Foreskin keratinocyte (primary cell): ENCODE measurements at places on chromosomes 12 and 14. TPM values are rescaled to one million over a fixed set of nuclear protein-coding genes. Genes with fewer than 3 reads are reported as not detected.
A peak's percentile ranks its signal among the peaks of the same experiment; 100 is the strongest.

- no peak for DNase-seq
Observed at GRCh38 chr12:90896821-90897220, 58.2 kb downstream of the CCER1 start.

DNA sequence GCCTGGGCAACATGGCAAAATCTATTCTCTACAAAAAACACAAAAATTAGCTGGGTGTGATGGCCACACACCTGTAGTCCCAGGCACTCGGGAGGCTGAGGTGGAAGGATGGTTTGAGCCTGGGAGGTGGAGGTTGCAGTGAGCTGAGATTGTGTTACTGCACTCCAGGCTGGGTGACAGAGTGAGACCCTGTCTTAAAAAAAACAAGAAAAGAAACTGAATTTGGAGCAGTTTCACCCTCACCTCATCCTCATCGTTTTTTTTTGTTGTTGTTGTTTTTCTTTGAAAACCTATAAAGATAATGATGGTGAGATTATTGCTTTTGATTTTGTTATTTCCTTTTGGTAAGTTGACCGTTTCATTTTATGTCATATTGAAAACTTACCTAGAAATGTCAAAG lies 60.7 kb downstream of the SLC38A6 start:
- no peak for DNase-seq

GRCh38 chr14:83478741-83479140 lies 1945.1 kb upstream of the SEL1L start:
- DNase-seq, result no peak

- DNase-seq, result peak; percentile 2
Observed at GRCh38 chr14:74793506-74794155, 30.5 kb downstream of the YLPM1 start.

DNA sequence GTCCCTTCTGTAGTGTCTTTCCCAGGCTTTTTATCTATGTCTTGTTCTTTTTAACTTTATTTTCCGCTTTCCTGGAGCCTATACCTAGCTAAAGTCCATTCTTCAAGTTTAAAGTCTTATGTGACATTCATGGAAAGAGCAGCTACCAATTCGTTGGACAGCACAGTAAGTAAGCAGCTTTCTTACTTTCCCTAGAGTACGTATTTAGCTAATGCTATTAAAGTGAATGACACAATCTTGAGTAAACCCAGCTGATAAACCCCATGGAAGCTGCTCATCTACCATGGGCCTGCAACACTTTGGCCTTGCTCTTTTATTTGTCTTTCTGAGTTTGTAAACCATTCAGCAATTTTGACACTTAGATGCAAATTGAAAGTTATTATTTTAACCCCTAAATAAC lies 30.0 kb downstream of the ALX1 start:
- no peak for DNase-seq

- DNase-seq, result no peak
Observed at GRCh38 chr14:72883961-72884360, 9.9 kb downstream of the DPF3 start.

DNA sequence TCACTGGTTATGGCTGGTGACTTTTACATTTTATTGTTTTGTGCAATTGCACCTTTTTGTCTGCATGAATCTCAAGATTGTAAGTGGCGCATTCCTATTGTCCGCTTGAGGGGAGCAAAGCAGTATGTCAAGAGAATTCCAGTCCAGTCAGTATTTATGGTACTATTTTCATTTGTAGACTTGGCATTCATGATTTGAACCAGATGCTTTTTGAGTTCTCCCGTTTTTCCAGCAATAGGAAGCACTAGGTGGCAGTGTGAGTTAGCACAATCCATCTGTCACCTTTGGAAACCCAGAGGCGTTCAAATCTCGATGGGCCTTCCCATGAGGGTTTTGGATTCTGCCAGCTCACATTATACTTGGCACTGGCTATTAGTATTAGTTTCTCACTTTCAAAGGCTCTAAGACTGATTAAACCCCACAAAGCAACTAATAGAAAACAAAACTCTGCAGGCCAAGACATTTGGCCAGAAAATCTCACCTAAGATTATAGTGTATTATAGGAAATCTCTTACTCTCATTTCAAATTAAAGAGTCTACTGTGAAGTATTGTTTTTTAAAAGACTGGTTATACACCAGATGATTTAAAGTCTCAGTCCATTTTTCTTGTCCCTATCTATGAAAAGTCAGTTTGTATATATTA lies 2.2 kb downstream of the DACT1 start:
- peak; percentile 56 for DNase-seq

GRCh38 chr12:123102366-123102765 lies 48.5 kb downstream of the PITPNM2 start:
- no peak for DNase-seq

DNA sequence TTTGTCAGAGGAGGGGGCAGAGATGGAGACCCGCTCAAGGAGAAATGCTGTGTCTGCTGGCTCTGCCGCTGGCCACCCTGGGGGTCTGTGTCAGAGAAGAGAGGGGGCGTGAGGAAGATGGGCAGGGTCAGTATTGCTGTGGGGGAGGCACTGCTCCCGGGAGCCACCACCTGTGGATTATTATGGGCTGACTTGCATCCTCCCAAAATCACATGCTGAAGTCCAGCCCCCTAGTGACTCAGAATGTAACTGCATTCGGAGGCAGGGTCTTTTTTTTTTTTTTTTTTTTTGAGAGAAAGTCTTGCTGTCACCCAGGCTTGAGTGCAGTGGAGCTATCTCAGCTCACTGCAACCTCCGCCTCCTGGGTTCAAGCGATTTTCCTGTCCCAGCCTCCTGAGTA lies 12.3 kb downstream of the ABCD4 start:
- DNase-seq, result no peak

- DNase-seq, result no peak
Observed at GRCh38 chr12:46787496-46788055, 38.2 kb downstream of the SLC38A4 start.

DNA sequence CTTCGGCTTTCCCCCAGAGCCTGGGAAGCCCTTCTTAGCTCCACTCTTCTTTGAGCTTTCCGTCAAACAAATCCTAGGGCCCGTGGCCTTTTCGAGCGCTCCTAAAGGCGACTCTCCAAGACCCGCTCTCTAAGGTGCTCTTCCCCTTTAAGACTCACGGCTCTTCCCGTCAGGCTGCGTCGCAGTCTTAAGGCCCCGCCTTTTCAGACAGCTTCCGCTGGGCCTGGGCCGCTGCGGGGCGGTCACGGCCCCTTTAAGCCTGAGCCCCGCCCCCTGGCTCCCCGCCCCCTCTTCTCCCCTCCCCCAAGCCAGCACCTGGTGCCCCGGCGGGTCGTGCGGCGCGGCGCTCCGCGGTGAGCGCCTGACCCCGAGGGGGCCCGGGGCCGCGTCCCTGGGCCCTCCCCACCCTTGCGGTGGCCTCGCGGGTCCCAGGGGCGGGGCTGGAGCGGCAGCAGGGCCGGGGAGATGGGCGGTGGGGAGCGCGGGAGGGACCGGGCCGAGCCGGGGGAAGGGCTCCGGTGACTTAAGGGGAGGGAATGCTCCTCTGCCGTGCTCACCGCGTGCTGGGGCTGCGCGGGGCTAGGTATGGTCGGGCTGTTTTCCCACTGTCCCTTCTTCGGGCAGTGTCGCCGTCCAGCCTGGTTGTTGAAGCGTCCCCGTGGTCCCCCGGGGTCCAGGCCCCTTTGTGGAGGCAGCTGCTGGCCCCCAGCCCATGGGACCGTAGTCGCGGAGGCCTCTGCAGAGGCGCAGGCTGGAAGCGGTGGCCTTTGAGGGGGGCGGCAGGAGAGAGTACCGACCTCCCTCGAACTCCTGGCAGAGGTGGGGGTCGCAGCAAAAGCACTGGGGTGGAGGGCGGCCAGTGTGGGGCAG lies at the start of gene PEX5:
Gene PEX5 (plus strand): TSS at position 289 of the 870 bp plus-strand sequence. CDS start 692 bp downstream, outside the sequence.
- DNase-seq, result peak; percentile 74

DNA sequence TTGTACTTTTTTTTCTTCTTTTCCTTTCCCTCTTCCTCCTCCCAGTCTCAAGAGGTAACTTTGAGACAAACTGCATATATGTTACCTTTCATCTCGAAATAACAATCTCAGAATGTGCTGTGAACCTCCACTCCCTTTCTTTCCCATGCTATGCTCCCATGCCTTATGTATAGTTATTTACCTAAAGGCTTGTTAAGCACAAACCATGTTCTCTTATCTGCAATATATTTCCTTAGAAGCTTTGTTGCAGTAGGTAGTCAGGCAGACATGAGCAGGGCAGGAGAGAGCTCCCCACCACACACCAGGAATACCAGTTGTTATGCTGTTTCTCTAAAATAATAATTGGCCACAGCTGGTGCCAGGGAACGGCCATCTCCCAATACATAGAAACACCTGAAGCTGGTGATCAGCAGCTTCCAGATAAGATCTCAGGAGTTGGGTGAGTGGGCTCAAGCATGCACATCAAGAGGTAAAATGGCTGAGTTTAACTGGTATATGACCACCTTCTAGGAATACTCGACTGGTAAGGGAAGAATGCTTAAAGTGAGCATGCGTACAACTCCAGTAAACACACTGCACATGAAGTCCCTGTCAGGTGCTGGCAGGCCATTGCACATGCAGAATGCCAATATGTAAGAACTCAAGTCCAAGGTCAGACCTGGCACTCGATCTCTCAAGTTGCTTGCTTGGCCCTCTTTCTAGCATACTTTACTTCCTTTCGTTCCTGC lies 14.8 kb upstream of the DHRS2 start:
- no peak for DNase-seq

- peak; percentile 10 for DNase-seq
Observed at GRCh38 chr14:47619392-47619791, 56.0 kb downstream of the MDGA2 start.

DNA sequence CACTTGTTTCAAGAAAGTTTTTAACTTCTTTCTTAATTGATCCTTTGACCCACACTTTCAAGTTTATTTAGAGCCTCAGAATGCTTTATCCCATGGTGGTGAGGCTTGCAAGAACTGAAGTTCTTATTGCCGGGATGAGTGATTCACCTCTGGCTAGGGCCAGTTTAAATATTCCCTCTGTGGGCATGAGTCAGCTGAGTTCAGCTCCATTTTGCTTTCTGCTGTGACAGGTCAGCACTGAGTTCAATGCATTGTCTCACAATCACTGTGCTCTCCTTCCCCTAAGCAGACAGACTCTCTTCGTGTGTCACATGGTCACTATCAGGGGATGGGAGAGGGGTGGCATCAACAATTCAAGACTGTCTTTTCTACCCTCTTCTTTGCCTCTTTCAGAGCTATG lies 514.6 kb upstream of the FBXO33 start:
- peak; percentile 2 for DNase-seq

DNA sequence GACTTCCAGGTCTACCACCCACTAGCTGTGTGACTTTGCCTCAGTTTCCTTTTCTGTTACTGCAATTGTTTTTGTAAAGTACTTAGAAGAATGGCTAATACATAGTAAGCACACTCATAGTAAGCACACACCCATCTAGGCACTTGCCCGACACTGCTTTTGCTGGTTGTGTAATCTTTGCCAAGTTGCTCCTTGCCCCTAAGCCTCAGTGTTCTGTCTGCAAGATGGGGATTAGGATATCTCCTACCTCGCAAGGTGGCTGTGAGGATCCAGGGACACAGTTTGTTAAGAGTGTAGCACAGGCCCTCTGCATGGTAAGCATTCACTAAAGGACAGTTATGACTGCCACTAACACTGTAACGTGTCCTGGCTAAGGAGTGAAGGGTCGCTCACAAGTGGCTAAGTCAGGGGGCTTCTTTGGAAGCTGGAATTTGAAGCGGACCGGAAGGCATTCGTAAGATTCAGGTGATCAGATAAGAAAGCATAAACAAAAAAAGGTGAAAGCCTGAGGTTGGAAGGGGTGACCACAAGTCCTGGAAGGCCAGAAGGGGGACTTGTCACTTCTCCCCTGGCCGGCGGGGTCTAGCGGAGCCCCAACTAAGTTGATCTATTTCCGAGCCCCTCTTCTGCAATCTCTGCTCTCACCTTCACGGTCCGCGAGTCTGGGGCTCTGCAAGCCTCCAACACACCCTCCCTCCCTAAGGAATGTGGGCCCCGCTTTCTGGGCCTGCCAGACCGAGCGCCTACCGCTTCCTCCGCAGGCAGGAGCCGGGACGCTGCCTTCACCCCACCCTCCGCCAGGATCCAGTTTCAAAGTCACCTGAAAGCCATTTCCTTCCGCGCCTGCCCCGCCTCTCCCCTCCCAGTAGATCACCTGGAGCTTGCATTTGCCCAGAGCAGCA lies 1.5 kb upstream of the PLEKHG3 start:
- peak; percentile 76 for DNase-seq

DNA sequence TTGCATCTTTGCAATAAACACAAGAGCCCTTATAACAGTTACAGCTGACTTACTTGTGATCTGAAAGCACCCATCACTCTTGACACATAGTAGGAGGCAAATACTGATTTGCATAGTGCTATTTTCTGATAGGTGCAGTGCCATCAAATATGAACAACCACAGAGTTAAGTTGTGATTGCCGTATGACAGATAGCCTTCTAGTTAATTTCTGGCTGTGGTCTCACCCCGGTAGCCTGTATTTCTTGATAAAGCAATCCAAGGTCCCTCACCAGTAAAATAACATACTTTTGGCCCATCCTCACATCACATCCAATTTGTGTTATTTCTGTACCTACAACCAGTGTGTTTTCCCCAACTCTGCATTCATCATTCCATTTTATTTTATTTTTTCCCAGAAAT lies 23.3 kb upstream of the STYK1 start:
- DNase-seq, result no peak

GRCh38 chr14:75543786-75544185 lies 21.5 kb downstream of the BATF start:
- no peak for DNase-seq

GRCh38 chr12:3775385-3776035 lies 22.6 kb upstream of the CRACR2A start:
- DNase-seq, result no peak

DNA sequence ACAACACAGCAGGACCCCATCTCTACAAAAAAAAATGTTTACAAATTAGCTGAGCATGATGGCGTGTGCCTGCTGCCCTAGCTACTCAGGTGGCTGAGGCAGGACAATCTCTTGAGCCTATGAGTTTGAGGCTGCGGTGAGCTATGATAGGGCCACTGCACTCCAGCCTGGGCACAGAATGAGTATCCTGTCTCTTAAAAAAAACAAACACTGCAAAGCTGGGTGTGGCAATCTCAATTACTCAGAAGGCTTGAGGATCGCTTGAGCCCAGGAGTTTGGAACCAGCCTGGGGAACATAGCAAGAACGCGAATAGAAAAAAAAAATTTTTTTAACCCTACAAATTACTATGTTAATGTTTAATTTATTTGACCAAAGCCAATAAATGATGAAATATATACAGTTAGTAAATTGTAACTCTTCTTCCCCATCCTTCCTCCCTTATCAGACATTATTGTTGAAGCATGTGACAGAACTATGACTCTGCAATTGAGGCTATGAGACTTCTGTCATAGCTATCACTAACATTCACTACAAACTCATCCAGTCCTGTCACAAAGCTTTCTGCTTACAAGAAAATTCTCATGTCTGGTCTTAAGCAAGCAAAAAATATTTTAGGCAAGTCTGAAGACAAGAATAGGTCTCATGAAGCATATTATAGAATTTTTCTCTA lies 9.8 kb downstream of the BTBD7 start:
- DNase-seq, result no peak

The RNASE1 gene
- not detected in 2 replicates for polyA plus RNA-seq

The RERG gene
- 0.03 TPM in 1 of 2 replicates, not detected in the other for polyA plus RNA-seq

The LHX5 gene
- polyA plus RNA-seq, result 0.10 and 0.31 TPM in 2 replicates

The MSRB3 gene
- polyA plus RNA-seq, result 8.6 and 9.4 TPM in 2 replicates

The PDZRN4 gene
- polyA plus RNA-seq, result not detected in 2 replicates

The DIO3 gene
- not detected in 2 replicates for polyA plus RNA-seq

The SLC39A5 gene
- polyA plus RNA-seq, result 0.10 TPM in 1 of 2 replicates, not detected in the other

The PUS7L gene
- 1.8 and 2.2 TPM in 2 replicates for polyA plus RNA-seq

The HCAR1 gene
- polyA plus RNA-seq, result 0.01 TPM in 1 of 2 replicates, not detected in the other

The RNF212B gene
- polyA plus RNA-seq, result 0.04 and 0.17 TPM in 2 replicates

The TAS2R50 gene
- not detected in 2 replicates for polyA plus RNA-seq

The CLEC1B gene
- not detected in 2 replicates for polyA plus RNA-seq

The SIRT4 gene
- 0.54 and 0.73 TPM in 2 replicates for polyA plus RNA-seq

The LRRC43 gene
- polyA plus RNA-seq, result 0.26 and 0.28 TPM in 2 replicates

The B3GNT4 gene
- polyA plus RNA-seq, result 1.2 and 2.3 TPM in 2 replicates
